Activated T-cell treated with anti-CD3 and anti-CD28 coated beads for 4 hours (primary cell): ENCODE measurements at places on chromosomes 16 and 17.

DNA sequence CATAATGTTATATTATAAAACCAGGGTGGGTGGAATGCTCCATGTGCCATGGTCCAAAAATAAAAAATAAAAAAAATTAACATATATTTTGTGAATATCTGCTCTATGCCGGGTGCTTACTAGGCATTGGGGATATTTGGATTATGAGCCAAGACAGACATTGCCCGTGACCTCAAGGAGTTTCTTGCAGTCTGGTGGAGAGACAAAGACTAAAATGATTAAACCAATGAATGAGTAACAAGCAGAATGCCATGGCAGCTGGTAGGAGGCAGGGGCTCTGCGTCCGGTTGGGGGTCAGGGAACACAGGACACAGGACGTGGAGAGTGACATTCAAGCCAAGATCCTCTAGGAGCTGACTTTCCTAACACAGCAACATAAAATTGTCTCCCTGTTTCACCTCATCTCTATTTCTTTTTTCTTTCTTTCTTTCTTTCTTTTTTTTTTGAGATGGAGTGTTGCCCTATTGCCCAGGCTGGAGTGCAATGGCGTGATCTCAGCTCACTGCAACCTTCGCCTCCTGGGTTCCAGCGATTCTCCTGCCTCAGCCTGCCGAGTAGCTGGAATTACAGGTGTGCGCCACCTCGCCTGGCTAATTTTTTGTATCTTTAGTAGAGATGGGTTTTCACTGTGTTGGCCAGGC is 35.4 kb downstream of the RGS9 start:
- DNase-seq = no peak

- no peak for DNase-seq
Measured at GRCh38 chr17:4405038-4405669, 28.6 kb upstream of the SPNS3 start.

GRCh38 chr17:4569591-4569990 is 9.2 kb upstream of the GGT6 start:
- DNase-seq = no peak

GRCh38 chr16:82801361-82801760 is 174.6 kb downstream of the CDH13 start:
- no peak for DNase-seq

GRCh38 chr17:56642424-56642823 is 48.9 kb downstream of the NOG start:
- DNase-seq = no peak

- no peak for DNase-seq
Measured at GRCh38 chr17:82794781-82795482, 43.1 kb downstream of the TBCD start.

GRCh38 chr17:57744195-57745170 is 616 bp downstream of the CCDC182 start:
- DNase-seq = no peak

DNA sequence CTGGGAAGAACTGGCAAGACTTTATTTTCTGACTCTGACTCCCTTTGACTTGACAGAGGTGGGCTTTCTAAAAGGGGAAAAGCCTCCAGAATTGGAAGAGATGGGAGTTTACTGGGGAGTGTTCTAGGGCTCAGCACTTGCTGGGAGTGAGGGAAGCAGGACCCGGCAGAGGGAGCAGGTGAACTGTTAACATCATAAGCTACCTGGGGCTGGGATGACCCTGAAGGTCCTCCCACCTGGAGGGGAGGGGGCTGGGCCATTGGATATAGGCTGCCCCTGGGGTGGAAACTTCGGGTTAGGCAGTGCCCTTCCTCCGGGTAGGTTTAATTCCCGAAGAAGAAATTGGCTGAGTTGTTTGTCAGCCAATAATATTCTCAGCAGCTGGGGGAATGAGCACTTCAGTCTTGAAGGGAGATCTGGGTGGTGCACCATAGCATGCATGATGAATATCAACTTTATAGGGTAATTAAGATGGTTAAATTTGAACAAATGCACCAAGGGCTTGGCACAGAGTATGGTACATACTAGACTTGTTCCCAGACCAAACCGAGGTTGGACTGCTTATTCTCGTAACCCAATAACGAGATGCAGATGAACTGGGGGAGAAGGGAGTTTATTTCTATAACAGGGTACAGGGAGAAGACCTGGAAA is 337.0 kb downstream of the HAPSTR1 start:
- DNase-seq = no peak

- no peak for DNase-seq
Measured at GRCh38 chr17:73007407-73007806, 85.1 kb downstream of the SLC39A11 start.

DNA sequence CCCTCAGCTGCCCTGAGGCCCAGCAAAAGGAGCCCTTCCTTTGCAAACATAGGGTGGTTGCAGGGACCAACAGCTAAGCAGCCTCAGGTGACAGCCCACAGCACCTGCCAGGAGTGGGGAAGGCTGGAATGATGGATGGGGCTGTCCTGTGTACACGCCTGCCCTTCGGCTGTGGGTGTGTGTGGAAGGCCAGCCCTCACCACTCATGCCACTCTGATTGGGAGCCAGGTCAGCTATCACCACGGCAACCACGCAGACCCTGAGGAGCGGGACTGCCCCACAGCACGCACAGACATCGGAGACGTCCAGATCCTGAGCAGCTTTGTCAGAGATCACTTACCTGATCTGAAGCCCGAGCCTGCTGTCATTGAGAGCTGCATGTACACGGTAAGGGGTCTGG is 11.9 kb downstream of the PIPOX start:
- no peak for DNase-seq

GRCh38 chr17:44926821-44927525 is 11.7 kb upstream of the GFAP start:
- DNase-seq = no peak

DNA sequence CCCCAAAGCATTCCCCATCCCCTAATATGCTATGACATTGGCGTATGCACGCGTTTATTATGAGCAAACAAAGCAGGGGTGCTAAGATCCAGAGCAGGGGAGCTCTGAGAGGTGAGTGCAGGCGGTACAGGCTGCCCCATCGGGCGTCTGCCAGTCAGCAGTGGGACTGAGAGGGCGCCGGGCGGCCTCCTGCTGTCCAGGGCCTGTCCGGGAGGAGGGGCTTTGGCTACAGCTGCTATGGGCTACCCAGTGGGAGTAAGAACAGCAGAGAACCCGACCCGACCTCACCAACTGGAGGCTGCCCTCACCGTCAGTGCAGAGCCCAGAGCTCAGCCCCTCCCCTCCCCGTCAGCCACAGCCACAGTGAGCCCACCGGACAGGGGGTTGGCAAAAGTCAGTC is 18.5 kb upstream of the AATK start:
- no peak for DNase-seq

- no peak for DNase-seq
Measured at GRCh38 chr17:4576729-4577322, 7.5 kb upstream of the SMTNL2 start.

- DNase-seq = no peak
Measured at GRCh38 chr17:73189417-73190099, 3.3 kb upstream of the COG1 start.

DNA sequence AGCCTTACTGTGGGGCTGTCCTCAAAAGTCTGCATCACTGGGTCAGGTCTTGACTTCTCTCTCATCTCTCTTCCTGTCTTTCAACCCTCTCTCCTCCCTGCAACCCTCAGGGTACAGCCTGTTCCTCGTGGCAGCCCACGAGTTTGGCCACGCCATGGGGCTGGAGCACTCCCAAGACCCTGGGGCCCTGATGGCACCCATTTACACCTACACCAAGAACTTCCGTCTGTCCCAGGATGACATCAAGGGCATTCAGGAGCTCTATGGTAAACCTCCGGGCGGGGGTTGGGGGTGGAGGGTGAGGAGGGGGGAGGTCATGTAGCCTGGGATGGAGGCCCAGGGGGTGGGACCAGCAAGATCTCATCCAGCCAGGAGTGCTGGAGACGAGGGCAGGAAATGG is 12.7 kb downstream of the MMP2 start:
- DNase-seq = no peak

GRCh38 chr17:45828582-45829133 is 16.0 kb upstream of the SPPL2C start:
- DNase-seq = no peak

GRCh38 chr17:79044462-79044861 is 20.5 kb downstream of the C1QTNF1 start:
- DNase-seq = no peak

DNA sequence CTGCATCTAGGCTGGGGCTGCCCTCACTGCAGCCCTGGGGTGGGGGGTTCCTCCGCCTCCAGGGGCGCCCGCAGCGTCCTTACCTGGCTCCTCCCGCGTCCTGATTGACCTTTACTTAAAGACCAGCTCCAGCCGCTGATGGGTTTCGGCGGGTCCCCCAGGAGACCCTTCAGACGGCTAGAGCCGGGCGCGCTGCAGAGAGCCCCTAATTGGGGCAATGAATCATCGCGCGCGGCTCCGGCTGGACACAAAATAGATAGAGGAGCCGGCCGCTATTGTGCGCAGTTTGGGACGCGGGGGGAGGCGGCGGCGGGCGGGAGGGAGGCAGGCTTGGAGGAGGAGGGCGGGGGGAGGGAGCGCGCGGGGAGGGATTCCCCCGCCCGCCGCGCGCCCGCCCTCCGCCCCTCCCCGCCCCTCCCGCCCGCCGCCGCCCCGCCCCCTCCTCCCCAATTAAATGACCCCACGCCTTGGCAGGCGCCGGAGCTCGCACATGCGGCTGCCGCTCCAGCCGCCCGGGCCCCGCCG is 56.5 kb upstream of the CIBAR2 start:
- DNase-seq = peak; percentile 3

- DNase-seq = no peak
Measured at GRCh38 chr16:15966420-15966819, 17.0 kb downstream of the ABCC1 start.

GRCh38 chr16:29775742-29776408 is 2.2 kb upstream of the ZG16 start:
- no peak for DNase-seq

- no peak for DNase-seq
Measured at GRCh38 chr17:67253384-67253783, 8.4 kb upstream of the HELZ start.

DNA sequence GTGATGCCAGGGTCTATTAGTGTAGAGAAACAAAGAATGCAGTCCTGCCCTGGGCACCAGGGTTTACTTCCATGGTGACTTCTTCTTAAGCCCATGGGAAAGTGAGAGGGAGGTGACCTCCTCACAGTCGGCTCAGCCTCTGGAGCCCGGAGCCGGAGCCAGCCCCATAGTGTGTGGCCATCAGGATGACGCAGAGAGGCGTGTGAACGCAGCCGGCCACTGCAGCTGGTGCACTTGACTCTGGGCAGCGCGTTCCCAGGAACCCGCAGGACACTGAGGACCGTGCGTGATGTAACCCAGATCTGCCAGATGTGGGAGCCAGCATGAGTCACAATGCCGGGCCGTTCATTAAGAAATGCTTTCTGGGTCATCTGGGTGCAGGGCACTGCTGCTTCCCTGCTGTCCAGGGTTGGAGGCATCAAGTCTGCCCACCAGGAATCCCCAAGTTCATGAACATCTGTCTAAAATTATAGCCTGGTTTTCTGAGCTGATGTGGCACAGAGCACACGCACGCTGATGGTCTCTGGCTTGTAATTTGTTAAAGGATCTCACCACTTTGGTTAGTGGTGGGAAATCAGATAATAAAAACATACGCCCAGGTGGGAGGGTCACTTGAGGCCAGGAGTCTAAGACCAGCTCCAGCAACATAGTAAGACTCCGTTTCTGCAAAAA is 114.1 kb downstream of the PITPNC1 start:
- DNase-seq = no peak

DNA sequence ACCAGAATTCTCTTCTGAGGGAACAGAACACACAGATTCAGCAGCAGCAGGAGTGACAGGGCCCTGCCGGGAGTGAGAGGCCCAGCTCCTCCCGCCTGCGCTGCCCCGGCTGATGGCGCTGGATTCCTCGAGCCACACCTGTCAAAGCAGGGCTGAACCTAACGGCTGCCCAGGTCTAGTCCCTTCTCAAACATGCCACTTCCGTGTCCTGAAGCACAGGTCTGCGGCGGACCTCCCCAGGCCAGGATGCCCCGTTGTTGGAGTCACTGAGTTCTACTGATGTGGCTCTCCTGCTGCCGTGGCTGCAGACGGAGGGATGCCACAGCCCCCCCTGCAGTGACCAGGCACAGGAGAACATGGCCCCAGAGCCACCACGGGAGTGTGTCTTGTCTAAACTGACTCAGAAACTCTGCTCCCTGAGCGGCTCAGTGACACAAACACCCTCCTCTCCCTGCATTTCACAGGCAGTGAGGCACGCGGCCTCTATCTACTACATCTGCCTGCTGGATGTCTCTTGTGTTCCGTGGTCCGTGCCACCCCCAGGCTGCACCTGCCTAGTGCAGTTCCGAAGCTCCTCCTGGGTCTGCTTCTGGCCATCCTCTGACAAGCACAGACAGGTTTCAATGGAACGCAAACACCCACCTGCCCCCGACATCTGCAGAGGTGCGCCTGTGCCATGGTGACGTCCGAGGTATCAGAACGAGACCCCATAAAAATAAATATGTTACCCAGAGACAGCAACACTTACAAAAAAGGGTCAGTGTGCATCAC is 44.7 kb upstream of the DNAH17 start:
- no peak for DNase-seq

DNA sequence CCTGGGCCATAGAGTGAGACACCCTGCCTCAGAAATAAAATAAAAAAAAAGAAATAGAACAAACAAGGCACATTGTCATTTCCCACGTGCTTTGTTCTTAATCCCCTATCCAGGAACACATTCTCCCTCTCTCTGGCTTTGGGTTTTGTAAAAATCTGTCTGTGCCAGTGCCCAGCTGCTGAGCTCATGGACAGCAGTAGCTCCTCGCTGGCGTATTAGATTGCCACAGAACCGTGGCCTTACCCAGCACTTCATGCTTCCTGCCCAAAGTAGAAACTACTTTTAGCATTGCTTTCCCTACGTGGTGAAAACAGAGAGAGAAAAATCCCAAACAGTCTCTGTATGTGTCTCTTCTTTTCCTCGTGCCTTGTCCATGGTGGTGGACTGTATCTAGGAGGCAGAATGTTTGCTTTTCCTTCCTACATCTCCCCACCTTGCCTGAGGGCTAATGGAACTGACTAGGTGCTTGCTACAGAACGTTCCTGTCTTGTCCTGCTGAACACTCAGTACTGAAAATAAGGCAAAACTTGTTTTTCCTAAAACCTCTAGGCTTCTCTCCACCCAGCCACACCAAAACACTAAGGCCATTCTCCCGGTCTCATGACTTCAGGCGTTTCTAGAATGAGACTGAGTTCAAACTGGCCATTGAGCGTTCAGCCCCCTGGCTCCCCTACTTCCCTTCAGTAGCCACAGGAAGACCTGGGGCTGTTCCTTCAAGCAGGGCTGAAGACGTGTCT is 26.1 kb downstream of the MNT start:
- no peak for DNase-seq

GRCh38 chr16:84449156-84450140 is 55.0 kb downstream of the MEAK7 start:
- no peak for DNase-seq

GRCh38 chr16:1830213-1830612 is 3.2 kb downstream of the FAHD1 start:
- no peak for DNase-seq
